ENCODE measurements at places on chromosomes 7 and 10. TPM values are rescaled to one million over a fixed set of nuclear protein-coding genes. Genes with fewer than 3 reads are reported as not detected.

DNA sequence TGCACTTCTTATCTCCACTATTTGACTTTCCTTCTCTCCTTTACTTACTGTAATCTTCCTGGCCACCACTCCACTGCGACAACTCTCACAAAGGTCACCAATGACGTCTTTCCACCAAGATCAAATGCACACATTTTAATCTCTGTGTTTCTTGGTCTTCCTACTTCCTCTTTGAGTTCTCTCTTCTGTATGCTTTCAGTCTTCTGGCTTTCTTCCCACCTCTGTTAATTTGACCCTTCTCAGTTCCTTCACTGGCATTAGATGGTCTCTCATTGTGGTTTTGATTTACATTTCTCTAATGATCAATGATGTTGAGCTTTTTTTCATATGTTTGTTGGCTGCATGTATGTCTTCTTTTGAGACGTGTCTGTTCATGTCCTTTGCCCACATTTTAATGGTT lies 31.9 kb downstream of the FAM107B start:
- DNase-seq: no peak

DNA sequence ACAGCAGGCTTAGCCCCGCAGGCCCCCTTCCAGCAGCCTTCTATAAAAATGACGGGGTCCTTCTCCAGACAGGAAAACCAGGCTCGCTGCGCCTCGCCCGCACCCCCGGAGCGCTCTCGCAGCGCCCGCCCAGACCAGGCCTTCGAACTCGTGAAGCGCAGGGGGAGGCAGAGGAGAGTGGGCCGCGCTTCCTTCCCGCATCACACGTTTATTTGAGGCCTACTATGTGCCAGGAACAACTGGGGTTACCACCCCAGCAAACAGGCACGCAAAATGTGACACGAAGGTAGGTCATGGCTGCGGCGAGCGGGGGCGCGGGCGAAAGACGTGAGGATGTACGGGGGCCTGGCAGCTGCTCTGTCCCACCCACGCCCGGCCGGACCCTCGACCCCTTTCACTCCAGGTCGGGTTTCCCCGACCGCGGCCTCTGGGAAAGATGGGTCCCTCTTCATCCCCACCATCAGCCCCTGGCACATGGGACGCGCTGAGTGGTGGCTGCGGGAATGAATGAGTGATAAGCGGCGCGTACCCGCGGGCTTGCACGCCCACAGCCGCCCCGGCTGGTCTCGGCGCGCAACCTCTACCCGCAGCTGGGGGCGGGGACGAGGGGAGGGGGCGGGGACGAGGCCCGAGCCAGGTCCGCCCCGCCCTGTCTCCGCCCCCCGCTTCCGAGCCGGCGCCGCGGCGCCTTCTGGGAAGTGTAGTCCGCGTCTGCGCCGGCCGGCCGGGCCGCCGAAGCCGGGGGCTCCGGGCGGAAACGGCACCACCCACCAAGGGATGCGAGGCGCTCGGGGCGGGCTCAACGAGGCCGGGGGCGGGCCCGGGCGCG lies 59.1 kb downstream of the ZNF467 start:
- peak; percentile 92 for DNase-seq

- DNase-seq: no peak
Observed at GRCh38 chr10:88968391-88968790, 15.8 kb upstream of the ACTA2 start.

GRCh38 chr7:93307943-93308342 lies 75.8 kb downstream of the VPS50 start:
- DNase-seq: no peak

TMEM130 gene
- 0.38 TPM for total RNA-seq

Measured in mucosa of descending colon (tissue), 3 donors.